ENCODE measurements at places on chromosomes 6 and 20.

DNA sequence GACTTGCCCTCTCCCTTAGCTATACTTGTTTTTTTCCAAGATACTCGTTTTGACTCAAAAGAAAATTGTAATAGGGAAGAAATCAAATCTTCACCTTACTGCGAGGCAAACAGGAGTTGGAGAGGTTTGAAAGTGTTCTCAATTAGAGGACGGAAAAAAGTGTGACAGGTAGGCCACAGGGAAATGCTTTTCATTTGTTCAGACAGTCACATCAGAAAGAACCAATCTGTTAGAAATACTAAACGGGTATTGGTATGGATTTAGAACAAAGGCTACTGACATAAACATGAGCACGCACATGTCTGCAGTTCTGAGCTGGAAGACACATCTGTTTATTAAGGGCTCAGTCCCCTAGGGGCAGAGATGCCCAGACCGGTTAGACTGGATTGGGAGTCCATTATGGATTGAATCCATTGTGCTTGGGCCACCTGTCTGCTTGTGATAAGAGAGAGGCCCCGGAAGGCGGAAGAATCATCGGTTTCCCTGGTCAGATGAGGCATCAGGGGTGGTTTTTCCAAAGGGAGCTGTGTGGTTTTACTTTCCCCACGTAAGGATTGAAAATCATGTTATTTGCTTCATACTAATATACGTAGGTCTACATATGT lies 220.9 kb upstream of the MYLIP start:
- no peak for DNase-seq

DNA sequence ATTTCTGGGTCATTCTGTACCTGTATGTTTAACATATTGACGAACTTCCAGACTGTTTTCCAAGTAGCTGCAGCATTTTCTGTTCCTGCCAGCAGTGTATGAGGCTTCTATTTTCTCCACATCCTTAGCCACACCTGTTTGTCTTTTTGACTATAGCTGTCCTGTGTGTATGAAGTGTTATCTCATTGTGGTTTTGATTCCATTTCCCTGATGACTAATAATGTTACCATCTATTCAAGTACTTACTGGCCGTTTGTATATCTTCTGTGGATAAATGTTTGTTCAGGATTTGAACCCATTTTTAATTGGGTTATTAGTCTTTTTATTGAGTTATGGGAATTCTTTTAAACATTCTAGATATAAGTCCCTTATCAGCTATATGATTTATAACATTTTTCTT lies 95.2 kb downstream of the JAG1 start:
- no peak for DNase-seq

GRCh38 chr6:16559071-16559470 lies 202.2 kb downstream of the ATXN1 start:
- no peak for DNase-seq

DNA sequence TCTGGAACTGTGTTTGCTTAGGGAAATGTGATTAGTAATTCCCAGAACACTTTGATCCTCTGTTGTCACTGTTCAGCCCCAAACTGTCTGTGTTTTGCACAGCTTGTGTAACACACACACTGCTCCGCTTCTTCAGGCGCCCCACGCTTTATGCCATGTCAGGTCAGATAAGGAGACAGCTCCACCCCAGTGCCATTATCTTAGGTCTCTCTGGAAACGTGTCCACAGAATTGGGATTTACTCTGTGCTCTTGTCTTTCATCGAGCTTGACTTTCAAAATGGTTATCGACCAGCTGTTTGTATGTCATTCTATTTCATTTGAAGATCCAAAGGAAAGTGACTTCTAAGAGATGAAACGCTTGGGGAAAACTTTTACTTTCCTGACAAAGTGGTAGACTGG lies 106.4 kb upstream of the SSTR4 start:
- no peak for DNase-seq

DNA sequence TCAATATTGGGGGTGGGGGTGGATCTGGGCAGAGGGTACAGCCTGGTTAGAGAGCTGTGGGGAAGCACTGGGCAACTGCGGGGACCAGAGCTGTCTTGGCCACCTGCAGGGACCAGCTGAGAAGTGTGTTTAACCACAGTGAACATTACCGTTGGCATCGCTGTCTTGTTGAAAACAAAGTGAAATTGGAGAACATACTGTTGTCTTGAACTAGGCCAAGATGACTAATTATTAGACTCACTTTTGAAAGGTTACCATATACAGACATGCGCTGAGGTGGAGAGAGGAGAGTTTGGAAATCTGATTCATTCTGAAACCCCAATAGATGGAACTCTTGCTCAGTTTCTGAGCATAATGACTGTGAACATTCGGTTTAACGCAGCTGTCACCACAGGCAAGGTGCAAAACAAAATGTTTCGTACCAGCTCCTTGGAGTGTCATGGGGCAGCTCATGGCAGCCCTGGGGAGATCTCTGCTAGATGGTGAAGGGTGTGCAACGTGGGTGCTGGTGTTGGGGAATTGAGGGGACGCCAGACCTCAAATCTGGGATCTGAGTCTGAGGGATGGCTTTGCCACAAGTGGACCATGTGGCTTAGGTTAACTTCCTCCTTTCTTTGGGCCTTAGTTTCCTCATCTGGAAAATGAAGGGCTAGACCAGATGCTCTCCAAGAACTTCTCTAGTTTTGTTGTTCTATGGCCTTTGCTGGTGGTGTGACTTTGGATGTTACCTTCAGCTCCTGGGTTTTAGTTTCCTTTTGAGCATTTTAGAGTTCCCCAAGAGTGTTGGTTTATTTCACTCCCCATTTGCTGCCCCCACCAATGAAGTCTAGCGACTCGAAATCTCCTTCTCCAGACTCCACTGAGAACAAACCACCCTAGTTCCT lies 24.6 kb upstream of the GTSF1L start:
- DNase-seq, result no peak

DNA sequence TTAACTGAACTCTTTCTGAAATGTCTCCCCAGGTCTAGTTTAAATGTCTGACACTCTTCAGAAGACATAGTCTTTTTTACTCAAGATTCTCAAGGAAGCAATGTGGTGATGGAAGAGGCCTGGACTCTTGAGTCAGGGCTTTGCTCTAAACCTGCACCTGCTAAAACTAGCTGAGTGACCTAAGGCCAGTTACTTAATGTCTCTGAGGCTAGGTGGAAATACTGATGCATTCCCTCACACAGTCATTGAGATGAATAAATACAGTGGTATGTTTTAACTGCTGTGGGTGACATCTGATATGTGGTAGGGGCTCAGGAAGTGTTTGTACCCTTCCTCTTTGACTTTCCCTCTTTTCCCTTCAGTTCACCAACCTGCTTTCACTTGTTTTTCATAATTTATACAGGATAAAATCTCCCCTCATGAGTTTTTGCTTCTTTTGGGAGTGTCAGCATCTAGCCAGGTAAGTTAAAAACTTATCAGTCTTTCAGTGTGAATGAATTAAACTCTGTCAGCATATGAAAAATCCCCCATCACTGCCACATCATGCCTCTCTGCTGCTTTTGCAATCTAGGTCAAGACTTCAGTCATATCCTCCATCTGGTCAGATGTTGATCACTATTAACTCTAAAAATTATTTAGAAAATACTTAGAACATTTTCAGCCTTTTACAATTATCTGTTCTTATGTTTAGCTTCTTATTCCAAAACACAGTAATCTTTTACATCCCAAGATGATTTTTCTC lies 178.7 kb upstream of the TNFAIP3 start:
- DNase-seq, result no peak

GRCh38 chr20:50930976-50931305 lies 296 bp downstream of the ADNP start:
- no peak for DNase-seq

- no peak for DNase-seq
Measured at GRCh38 chr6:112781241-112781640, 434.1 kb downstream of the RFPL4B start.

GRCh38 chr6:111478749-111479148 lies 4.3 kb downstream of the REV3L start:
- no peak for DNase-seq

DNA sequence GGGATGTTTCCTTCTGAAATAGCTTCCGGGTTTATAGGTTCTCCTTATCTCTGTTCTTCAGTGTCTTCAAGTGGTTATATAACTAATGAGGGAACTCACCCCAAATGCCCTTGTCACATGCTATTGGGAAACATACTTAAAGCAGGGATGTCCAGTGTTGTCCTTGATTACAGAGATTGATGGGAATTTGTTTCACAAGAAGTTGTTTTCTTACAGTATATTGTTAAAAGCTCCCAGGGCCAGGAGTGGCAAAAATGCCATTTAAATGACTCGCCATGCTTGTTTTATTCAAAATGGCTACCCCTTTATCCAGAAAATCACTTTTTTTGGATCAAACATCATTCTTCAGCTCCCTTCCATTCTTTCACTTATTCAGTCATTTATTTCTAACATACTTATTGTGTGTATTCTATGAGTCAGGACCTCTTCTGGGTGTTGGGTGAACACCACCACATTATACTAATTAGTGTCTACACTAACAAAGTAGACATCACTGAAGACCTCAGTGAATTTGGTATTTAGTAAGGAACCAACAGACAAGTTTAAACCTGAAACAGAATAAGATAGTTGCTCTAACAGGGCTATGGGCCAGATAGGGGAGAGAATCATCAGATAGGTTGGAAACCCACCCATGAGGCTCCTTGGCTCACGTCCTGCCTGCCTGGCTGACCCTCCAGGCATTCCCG lies 791.1 kb downstream of the MAFB start:
- DNase-seq, result no peak

DNA sequence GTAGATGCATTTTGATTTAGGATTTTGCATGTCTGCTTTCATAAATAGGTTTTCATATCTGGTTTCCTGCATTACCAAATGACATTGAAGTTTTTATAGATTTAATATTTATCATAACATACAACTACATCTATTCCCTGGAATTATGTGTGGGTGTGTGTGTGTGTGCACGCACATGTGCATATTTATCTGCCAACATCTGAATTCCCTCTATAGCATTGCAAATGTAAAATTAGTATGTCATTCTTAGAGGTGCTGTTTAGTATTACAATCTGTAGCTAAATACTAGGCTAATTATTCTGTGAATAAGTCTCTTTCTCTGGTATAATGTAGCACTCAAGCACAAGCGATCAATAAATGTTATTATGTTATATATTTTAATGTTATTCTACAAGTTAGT lies 477.9 kb upstream of the FLRT3 start:
- DNase-seq, result no peak

DNA sequence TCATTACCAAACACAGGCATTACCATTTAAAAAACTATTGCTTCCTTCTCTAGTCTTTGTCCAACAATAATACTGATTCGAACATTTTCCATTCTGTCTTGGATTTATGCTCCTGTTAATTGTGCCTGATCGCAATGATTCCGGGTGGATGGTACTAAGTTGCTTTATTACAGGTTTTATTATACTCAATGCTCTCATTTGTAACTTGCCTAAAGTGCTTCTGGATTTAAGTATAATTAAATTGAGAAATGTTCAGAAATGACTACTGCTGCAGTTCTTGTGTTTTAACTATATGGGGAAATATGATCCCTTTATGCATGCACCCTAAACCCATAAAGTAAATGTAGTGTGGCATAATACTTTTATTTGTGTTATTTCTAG lies 7.2 kb downstream of the TFAP2A start:
- no peak for DNase-seq

DNA sequence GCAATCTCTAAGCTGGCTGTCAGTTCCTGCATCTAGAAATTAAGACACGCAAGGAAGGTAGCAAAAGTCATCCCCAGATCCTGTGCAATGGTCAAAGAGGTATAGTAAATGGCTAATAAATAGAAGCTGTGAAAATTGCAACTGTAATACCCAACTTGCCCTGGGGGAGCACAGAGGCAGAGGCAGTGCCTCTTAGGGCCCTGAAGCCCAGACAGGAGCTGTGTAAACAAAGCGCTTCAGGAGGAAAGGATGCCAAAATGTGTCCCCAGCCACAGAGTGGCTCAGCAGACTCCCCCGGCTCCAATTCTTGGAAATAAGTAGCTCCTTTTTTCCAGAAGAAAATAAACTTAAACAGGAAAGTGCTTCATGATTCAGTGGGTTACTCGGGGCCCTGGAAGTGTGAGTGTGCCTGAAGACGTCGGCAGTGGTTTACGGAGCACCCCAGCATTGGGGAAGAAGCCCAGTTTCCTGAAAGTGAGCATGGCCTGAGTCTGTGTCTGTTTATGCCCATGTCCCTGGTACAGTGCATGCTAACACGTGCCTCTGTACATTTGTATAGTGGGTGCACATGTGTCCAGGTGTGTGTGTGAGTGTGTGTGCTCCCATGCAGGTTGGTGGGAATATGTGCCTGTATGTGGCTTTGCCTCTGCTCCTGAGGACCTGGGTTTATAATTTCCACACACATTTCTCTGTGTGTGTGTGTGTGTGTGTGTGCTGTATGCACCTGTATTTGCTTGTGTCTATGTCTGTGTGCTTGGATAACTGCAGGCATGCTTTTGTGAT lies 246.7 kb downstream of the MAFB start:
- DNase-seq, result peak; percentile 14

DNA sequence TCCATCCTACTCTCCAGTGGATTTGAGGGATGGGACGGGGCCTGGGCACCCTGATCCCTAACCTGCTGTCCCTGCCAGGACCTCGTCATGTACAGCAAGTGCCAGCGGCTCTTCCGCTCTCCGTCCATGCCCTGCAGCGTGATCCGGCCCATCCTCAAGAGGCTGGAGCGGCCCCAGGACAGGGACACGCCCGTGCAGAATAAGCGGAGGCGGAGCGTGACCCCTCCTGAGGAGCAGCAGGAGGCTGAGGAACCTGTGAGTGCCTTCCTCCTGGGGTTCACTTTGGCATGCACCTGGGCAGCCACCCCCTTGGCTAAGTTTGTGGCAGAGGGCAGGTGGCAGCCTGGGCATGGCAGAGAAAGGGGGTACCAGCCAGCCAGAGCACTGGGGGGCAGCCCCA lies 5.7 kb downstream of the CDC25B start:
- no peak for DNase-seq

DNA sequence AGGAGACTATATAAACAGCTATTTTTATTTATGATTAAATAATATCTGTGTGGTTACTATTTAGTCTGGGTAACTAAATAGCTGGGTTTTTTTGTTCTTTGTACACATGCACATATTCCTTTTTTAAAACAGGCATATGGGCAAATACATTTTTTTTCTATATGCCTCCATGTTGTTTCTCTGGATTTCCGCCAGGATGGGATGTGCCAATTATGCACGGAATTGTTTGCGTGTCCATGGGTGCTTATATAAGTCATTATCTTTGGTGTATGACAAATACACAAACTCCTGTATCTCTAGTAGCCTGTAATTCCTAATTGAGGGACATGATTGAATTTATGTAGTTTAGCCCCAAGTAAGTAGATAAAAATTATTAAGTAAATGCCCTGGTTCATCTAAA lies 226.9 kb downstream of the BCKDHB start:
- no peak for DNase-seq

- no peak for DNase-seq
Measured at GRCh38 chr20:22801528-22801927, 217.2 kb upstream of the FOXA2 start.

- no peak for DNase-seq
Measured at GRCh38 chr6:291204-291696, 1.0 kb upstream of the DUSP22 start.

Measured in HEK293T (cell line).